Hematopoietic multipotent progenitor cell treated with erythropoietin and hydrocortisone succinate and interleukin-3 and kit ligand, for 17 days (in vitro differentiated cells): ENCODE measurements at places on chromosomes 5 and 9.

DNA sequence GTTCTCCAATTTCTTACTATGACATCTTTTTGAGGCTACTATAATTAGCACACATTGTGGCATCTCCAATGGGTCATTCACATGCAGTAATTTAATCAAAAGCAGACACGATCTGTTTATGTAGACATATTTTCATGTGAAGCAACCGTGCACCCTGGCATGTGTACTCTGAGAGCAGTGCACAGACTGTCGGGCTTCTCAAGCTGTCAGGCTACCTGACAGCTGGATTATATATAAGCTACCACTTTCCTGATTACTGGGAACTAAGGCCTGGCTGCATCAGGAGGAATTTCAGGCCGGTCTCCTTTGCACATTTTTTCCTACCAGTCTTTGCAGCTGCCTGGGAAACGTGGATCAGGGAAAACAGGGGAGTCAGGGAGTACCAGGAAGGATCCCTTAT, 197.5 kb downstream of the MAPKAP1 start:
- no peak for DNase-seq

- DNase-seq: peak; percentile 77
Observed at GRCh38 chr5:146048994-146049703, 56.2 kb downstream of the PLAC8L1 start.

- DNase-seq: no peak
Observed at GRCh38 chr5:156824800-156825199, 25.3 kb upstream of the PPP1R2B start.

GRCh38 chr5:162487528-162488525, 420.3 kb downstream of the GABRG2 start:
- DNase-seq: no peak

GRCh38 chr5:6403416-6403815, 25.1 kb upstream of the MED10 start:
- DNase-seq: no peak

DNA sequence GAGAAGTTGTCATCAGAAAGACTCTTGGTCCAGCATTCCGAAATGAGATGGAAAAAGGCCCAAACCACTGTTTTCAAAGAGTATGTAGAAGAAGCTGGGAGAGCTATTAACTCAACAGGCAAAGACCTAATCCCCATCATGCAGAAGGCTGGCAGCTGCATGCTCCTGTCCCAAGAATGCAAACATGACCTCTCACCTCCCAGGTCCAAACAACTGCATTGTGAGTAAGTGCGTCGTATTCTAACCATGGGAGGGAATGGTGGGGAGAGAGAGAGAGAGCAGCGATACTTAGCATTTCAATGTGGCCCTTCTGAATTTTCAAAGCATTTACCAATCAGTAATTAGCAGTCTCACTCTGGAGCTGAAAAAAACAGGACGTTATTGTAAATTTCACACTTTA, 27.6 kb downstream of the TRPC7 start:
- no peak for DNase-seq

- peak; percentile 77 for DNase-seq
Observed at GRCh38 chr5:110757118-110757729, 18.4 kb downstream of the SLC25A46 start.

GRCh38 chr5:166834246-166834645, 1457.2 kb upstream of the WWC1 start:
- no peak for DNase-seq

- DNase-seq: no peak
Observed at GRCh38 chr5:93623153-93623552, 40.1 kb downstream of the NR2F1 start.

DNA sequence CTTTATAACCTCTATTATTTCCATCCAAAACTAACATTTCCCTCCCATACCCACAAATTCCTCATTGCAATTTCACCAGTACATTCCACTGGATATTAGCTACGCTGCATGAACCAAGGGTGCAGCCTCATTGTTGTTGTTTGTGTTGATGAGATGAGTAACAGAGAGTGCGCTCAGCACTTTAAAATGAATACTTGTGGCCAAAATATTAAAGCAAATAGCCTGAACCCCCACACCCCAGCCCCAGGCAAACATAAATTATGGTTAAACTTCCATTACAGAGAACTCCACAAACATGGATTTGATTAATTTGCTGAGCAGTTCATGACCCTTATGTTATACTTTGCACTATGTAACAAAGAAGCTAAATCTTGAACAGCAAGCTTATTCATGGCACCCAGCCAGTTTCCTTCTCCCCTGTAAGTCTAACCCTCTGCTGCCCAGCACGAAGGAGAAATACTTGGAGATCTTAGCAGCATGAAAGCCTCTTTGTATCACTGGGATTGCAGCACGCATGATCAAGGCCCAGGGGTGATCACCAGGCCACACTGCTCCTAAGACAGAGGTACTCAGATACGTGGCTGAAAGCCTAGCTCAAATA, 205.0 kb downstream of the DOCK8 start:
- DNase-seq: no peak

DNA sequence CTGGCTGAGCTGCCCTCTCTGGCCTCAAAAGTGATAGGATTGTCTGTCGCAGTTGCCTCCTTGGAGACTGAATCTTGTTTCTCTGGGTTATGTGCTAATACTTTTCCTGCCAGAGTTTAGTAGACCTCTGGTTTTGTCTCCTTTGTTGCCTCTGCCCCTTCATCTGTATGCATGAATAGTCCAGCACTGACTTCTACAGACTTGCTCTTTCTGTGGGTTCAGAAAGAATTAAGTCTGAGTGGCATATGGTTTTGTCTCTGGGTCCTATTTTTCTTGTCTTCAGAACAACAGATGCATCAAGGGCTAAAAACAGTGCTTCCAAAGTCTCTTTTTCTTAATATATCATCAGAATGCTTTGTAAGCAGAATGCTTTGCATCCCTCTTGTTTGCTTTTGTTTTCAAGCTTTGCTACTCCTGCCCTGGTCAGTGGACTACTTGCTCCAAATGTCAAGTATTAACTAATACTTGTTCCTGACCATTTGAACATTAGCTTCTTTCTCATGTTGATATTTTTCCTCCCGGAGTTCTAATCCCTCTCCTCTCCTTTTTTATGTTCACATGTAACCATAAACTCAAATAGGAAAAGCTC, 131.7 kb downstream of the UNC13B start:
- no peak for DNase-seq
